ENCODE measurements at places on chromosomes 1 and 21.

- DNase-seq = peak; percentile 83
Observed at GRCh38 chr1:182789138-182790076, at the start of gene NPL. Gene NPL (plus strand): TSS chr1:182789773. CDS start chr1:182794372, 4,599 bp downstream.

DNA sequence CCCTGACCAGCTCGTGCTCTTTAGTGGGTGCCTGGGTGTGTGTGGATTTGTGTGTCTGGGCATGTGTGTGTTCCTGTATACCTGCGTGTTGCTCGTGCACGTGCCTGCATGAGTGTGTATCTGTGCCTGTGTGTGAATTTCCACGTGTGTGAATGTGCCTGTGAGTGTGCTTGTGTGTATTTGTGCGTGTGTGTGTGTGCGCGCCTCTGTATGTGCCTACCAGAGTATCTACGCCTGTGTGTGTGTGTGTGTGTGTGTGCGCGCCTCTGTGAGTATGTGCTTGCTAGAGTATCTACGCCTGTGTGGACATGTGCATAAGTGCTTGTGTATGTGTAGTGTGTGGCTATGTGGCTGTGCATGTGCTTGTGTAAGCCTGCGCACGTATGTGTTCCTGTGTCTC, 691 bp upstream of the SELENBP1 start:
- no peak for DNase-seq

- no peak for DNase-seq
Observed at GRCh38 chr21:43850728-43851295, 14.2 kb upstream of the AGPAT3 start.

DNA sequence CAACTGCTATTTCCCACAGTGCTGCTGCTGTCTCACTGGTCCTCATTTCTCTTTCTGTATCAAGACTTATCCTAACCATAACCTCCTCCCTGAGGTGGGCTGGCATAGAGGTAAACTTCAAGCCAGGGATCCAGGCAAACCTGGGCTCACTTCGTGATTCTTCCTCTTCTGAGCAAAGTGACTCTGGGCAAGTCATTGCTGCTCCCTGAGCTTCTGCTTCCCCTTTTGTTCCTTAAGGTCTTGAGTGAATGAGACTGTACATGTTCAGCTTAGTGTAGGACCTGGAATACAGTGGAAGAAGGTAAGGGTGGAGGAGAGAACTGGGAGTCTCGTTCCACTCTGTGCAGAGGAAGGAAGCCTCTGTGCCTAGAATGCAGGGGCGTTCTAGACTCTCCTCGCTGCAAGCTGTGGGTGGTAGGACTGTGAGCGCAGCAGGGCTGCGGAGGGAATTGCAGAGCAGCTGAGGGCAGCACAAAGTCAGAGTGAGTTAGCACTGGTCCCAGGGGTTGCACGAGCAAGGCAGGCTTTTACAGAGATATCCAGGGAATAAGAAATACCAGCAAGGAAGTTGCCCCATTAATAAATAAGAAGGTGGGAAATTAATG, 11.4 kb upstream of the ERI3 start:
- DNase-seq = no peak

DNA sequence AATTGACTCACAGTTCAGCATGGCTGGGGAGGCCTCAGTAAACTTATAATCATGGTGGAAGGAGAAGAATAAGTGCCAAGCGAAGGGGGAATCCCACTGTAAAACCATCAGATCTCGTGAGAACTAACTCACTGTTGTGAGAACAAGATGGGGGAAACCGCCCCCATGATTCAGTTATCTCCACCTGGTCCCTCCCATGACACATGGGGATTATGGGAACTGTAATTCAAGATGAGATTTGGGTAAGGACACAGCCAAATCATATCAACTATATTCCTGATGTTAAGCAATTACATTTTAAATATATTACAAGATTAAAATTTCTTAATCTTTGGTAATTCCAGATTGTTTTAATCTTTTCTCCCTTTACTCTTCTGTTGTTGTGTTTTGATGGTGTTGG, 55.2 kb downstream of the FNBP1L start:
- no peak for DNase-seq

GRCh38 chr1:67171978-67172377, 5.7 kb downstream of the IL23R start:
- no peak for DNase-seq

All from colonic mucosa (tissue), 4 donors.